ENCODE measurements at places on chromosomes 12 and 14. TPM values are rescaled to one million over a fixed set of nuclear protein-coding genes. Genes with fewer than 3 reads are reported as not detected.

DNA sequence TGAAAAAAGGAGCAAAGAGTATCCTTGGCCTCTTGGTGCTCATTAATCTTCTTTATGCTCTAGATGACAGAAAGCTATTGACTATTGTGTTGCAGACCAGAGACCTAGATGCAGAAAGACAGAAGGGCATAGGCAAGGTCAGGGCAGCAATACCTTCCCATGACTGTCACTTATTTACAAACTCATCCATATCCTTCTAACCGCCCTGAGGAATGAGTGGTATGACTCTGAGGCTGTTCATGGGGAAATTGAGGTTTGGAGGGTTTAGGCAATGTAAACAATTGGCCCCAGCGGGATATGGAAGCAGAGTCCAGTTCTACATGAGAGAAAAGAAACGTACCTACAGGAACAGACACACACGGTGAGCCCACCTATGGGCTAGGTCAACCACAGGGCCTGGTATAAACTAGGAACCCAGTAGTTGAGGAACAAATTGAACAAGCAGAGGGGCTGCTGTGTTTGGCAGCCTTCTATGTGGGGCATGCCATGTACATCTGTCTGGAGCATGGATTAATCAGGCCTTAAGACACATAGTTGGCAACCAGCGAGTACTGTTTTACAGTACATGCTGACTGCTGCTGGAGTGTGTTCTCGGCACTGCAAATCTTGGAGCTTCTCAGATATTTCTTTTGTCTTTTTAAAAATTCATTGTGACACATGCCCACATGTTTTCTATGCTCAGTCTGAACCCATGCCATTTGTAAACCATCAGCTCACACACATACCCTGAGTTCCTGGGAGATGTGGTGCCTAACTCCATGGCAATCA is 159.7 kb upstream of the NTF3 start:
- DNase-seq: no peak

DNA sequence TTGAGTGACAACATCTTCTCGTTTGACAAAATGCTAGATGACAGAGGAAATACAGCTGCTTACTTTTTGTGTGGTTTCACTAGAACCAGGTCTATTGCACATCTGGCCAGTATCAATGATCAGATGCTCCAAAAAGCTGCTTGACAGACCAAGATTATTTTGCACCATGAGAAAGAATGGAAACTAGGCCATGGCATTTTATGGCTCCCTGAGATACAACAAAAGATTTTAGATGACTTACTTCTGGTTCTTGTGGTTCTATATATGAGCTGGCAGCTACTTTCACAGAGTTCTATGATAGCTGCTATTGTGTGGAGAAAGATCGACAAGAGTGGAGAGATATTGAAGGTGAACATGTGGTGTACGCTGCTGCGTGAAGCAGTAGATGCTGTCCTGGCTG is 25.9 kb upstream of the PPFIBP1 start:
- no peak for DNase-seq

DNA sequence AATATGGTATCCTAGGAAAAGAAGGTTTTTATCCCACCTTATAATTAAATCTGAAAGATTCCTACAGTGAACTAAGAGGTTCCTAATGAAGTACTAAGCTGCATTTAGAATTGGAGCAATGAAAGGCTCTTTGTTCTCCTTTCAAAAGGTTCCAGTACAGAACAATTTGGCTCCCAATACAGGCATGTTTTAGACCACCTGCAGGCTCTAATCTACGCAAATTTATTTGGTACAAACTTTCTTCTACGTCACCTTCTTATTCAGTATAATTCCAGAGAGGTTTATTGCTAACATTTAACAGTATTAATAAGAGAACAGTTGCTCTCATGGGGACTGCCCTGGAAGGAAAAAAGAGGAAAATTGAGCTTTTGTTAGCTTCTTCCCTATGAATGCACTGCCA is 37.6 kb upstream of the SLCO1C1 start:
- no peak for DNase-seq

- no peak for DNase-seq
Observed at GRCh38 chr14:99707921-99708320, 23.8 kb downstream of the CYP46A1 start.

DNA sequence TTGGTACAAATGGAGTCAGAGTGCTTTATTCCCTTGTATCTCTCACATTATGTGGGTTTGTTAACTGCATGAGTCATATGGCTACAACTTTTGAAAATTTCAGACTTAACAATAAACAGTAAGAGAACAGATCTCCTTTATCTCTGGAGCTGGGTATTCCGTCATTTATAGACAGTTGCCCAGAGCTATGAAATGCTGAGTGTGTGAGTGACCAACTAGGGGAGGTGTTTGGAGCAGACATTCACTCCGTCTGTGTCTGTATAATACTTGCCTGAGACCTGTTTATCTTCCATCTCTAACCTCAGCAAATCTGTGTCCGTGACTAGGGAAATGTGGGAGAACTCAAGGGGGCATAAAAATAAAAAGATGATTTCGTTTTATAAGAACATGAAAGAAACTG is 279.9 kb upstream of the FAR2 start:
- no peak for DNase-seq

DNA sequence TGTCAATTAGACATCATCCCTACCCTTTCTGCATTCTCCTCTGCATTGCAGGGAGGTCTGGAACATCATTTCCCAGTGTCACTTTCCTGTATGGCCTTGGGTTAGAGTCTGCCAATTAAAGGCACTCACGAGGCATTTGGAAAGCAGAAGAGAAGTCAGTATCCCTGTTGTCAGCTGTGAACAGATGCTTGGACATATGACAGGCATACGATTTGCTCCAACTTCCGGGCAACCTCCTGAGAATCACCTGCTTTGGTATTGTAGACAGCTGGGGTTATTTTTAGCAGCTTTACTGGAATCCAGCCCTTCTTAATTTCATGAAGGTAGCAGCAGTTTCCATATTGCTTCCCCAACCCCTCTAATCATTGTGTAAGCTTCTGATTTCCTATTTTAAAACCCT is 88.7 kb upstream of the DHRS4 start:
- DNase-seq: no peak

DNA sequence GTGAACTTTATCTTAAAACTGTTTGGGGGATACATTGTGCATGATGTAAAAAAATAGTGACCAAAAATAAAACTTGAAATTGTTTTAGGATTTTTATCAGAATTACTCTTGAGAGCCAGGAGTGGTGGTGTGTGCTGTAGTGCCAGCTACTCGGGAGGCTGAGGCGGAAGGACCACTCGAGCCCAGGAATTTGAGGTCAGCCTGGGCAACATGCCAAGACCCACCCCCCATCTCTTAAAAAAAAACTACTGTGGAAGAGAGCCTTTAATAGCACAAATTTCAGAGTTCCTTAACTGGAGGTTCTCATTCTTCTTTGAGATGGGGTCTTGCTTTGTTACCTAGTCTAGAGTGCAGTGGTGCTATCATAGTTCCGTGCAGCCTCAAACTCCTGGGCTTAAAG is 21.5 kb downstream of the CPSF2 start:
- no peak for DNase-seq

- no peak for DNase-seq
Observed at GRCh38 chr12:47731723-47732122, 6.4 kb upstream of the ENDOU start.

- DNase-seq: no peak
Observed at GRCh38 chr14:71588576-71589215, 343.5 kb upstream of the RGS6 start.

Gene ALX1
- polyA plus RNA-seq: not detected

Gene WSCD2
- 0.53 TPM for polyA plus RNA-seq

Gene GPRC5D
- not detected for polyA plus RNA-seq

Gene TAS2R50
- polyA plus RNA-seq: not detected

Gene TAS2R7
- polyA plus RNA-seq: not detected

Gene DPF3
- 6.3 TPM for polyA plus RNA-seq

Gene CLEC2B
- 70.8 TPM for polyA plus RNA-seq

Gene IRF9
- polyA plus RNA-seq: 115 TPM
